ENCODE measurements at places on chromosomes 7 and 10. TPM values are rescaled to one million over a fixed set of nuclear protein-coding genes. Genes with fewer than 3 reads are reported as not detected.

The SLC26A5 gene
- 0.30 TPM for polyA plus RNA-seq

The RNF148 gene
- not detected for polyA plus RNA-seq

The PAX4 gene
- polyA plus RNA-seq: not detected

The ECHDC3 gene
- 3.1 TPM for polyA plus RNA-seq

The LMTK2 gene
- polyA plus RNA-seq: 21.9 TPM

The MEST gene
- 189 TPM for polyA plus RNA-seq

The LRRC17 gene
- 67.6 TPM for polyA plus RNA-seq

The SSC4D gene
- polyA plus RNA-seq: 4.3 TPM

The PNLIPRP1 gene
- not detected for polyA plus RNA-seq

The AQP1 gene
- polyA plus RNA-seq: 120 TPM

The CLDN3 gene
- 0.81 TPM for polyA plus RNA-seq

The AVPI1 gene
- polyA plus RNA-seq: 8.2 TPM

The KEL gene
- 0.60 TPM for polyA plus RNA-seq

The GAD2 gene
- 23.5 TPM for polyA plus RNA-seq

The TLX1 gene
- polyA plus RNA-seq: 0.33 TPM

The LRRC18 gene
- 1.0 TPM for polyA plus RNA-seq

The UNC5B gene
- 23.3 TPM for polyA plus RNA-seq

The TAF3 gene
- 10.8 TPM for polyA plus RNA-seq

The NPTX2 gene
- polyA plus RNA-seq: 46.6 TPM

The UTF1 gene
- polyA plus RNA-seq: not detected

The PLXDC2 gene
- 30.6 TPM for polyA plus RNA-seq

The MMP21 gene
- 0.54 TPM for polyA plus RNA-seq

The SAP25 gene
- polyA plus RNA-seq: 3.4 TPM

The SNX13 gene
- polyA plus RNA-seq: 40.6 TPM

The RBP3 gene
- polyA plus RNA-seq: 0.41 TPM
